Renal cortex interstitium (tissue), 15 donors: ENCODE measurements at places on chromosomes 12 and 14.

GRCh38 chr14:75340921-75341320, 62.3 kb downstream of the FOS start:
- DNase-seq: no peak

DNA sequence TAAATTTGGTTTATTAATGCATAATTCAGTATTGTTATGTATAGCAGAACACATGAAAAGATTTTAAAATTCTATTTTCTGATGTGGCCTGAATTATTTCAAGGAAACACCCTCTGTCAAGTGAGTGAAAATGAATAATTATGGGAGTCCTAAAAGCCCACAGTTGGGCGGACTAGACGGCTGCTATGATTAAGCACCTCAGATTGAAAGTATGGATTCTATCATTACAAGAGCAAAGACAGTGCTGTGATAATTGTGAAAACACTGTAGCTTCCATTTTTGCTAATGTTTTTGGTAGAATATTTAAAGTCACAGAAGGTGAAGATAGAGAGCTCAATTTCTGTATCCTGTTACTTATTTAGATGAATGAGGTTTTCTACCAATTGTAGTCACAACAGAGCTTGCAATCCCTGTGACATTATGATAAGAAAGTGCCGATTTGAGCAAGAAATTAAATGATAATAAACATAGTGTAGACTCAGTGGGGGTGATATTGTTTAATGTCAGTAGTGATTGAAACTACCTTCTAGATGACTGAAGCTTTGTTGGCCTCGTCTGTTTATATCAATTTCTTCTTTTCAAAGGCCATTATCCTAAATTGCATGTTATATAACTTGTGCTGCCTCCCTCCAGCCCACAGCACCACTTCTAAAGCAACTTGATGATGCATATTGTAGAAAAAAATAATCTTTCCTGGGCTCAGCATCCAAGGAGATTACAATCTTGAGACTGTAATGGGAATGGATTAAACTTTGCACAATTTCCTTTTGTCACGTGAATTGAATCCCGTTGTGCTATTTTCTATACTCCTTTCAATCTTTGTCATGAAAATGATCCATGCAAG, 359.8 kb downstream of the BTG1 start:
- DNase-seq: no peak

- DNase-seq: no peak
Observed at GRCh38 chr14:33811721-33812120, 139.2 kb downstream of the EGLN3 start.

GRCh38 chr12:69555461-69555860, 29.8 kb upstream of the CCT2 start:
- no peak for DNase-seq

GRCh38 chr12:11623382-11623781, 26.1 kb upstream of the ETV6 start:
- no peak for DNase-seq

GRCh38 chr12:124720681-124721500, 142.8 kb downstream of the SCARB1 start:
- DNase-seq: peak; percentile 42

DNA sequence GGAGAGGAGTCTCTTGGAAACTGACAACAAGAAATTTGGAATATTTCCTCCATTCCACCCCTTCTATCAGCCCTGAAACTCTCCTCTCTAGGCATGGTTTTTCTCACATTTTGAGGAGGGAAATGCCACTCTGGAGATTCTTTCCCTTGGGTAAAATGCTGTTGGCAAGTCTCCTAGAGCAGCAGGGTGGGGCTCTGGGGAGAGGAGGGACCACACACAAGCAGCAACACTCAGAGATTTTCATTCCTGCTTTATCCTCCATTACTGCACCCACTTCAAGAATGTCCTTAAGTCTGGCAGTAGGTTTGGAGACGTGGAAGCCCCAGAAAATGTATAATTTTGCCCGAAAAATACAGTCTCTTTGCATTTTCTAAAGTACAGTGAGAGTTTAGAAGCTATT, 130.8 kb upstream of the FLRT2 start:
- no peak for DNase-seq

GRCh38 chr14:63283884-63284248, 34.9 kb downstream of the GPHB5 start:
- DNase-seq: no peak

GRCh38 chr12:123966596-123966995, 6.0 kb downstream of the CCDC92 start:
- no peak for DNase-seq

DNA sequence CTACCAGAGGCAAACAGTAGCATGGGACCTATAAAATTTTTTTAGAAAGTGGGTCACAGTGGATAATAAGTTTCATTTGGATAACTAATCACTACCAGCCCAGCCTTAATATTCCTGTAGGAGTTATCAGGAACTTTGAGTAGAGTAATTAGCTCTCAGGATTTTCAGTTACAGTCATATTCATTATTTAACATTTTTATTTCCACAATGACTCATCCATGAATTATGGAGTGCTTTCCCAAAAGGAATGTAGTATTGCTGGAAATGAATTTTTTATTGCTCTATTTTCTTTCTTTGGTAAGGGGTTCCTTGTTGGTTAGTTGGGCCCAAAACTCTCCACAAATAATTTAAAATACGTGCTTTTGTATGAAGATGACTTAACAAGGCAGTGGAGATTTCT, 53.7 kb downstream of the ERC1 start:
- DNase-seq: no peak

- DNase-seq: no peak
Observed at GRCh38 chr12:124681779-124682391, 114.5 kb upstream of the NCOR2 start.

DNA sequence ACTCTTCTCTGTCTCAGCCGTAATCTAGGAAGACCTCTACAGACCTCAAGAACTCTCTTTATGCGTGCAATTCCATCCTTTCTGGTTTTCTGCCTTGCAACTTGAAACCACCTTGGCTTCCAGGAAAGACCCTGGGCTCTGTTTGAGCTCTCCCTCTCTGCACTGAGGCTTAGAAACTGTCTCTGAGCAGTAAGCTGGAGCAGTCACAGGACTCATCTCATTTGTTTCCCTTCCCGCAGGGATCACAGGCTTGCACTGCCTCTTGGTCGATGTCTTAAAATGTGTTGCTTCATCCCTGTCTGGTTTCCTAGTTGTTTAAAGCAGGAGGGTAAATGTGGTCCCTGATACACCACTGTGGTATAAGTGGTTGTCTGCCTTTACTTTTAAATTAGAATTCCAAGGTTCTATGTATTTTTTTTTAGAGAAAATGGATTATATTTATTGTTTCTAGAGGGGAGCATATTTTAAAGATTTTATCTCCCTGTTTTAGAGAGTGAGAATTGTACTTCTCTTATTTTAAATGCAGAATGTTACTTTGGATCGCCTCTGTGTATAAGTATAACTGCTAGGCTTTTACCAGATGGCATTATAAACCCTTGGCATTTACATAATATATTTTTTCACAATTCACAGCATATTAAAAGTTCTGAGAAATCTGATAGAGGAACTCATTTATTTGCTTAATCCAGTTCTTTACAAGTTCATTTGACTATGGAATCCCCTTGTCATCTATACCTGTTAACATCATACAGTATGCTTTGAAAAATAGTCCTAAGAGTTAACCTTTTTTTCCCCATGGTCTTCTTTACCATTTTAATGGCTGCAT, 26.4 kb downstream of the EID3 start:
- no peak for DNase-seq

GRCh38 chr14:105927096-105928060, 401.0 kb downstream of the TMEM121 start:
- DNase-seq: no peak

DNA sequence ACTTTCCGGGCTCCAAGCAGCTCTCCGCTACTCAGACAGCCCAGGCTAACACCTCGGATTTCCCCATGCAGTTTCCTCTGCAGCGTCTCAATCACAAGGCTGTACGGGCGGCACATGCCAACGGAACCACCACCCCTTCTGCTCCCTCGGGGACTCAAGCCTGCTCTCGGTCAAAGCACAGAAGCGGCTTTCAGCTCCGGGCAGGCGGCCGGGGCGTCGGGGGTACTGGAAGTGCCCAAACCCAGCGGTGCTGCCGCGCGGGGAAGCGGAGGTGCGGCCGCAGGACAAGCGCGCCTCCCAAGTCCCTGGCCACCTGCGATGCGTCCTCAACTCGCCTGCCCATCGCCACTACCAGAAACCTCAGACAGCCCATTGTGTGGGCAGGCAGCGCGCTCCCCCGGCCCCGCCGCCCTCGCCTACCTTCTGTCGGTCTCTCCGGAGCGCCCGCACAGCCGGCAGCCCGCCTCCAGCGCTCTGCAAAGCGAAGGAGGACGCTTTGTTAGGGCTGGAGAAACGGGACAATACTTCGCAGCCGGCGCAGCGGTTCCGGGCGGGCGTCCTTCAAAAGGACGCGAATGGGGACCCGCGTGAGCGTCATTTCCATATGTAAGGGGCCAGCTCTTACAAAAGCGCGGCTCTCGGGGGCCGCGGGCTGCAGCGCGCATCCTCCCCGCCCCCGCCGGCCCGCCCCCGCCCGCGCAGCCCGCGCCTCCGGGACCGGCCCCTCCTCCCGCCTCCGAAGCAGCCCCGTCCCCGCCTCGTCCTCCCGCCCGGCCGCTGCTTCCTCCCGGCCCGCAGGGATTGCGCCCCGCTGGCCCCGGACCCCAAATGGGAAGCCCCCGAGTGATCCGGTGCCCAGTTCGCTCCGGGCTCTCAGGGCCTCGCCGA, 674 bp downstream of the NIN start:
- DNase-seq: peak; percentile 36

DNA sequence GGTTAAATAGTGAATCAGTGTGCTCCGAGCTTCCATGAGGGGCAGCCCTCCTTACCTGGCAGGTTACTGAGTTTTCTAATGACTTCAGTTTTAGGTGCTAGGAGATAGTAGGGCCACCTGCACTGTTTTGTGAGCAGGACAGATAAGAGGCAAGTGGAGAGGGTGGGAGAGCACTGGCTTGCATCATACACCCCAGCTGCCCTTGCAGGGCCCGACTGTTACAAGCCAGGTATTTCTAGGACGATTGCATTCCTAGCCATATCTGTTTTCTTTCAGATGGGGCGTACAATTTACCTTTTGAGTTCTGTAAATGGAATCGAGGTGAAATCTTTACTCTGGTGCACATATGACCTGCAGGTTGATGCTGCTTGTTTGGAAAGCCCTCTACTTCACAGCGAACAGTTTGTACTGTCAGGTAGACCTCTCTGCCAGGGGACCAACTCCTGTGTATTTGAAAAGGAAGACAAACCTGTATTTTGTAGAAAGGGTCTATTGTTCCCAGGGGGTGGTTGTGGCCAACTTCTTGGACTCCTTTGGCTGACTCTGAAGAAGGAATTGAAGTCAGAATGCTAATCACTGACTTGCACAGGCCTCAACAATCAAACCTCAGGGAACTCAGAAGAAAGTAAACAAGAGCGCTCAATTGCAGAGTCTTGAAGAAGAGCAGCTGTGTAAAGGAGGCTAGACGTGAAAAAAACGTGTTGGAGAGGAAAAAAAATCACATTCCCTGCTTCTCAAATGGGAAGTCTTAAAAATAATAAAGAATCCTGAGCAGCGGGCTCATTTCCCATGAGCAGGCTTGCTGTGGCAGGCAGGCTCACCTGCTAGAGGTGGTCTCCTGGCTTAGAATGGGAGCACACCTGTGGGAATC, 57.3 kb downstream of the ETV6 start:
- no peak for DNase-seq

- no peak for DNase-seq
Observed at GRCh38 chr12:94507455-94507854, 47.8 kb upstream of the CEP83 start.

DNA sequence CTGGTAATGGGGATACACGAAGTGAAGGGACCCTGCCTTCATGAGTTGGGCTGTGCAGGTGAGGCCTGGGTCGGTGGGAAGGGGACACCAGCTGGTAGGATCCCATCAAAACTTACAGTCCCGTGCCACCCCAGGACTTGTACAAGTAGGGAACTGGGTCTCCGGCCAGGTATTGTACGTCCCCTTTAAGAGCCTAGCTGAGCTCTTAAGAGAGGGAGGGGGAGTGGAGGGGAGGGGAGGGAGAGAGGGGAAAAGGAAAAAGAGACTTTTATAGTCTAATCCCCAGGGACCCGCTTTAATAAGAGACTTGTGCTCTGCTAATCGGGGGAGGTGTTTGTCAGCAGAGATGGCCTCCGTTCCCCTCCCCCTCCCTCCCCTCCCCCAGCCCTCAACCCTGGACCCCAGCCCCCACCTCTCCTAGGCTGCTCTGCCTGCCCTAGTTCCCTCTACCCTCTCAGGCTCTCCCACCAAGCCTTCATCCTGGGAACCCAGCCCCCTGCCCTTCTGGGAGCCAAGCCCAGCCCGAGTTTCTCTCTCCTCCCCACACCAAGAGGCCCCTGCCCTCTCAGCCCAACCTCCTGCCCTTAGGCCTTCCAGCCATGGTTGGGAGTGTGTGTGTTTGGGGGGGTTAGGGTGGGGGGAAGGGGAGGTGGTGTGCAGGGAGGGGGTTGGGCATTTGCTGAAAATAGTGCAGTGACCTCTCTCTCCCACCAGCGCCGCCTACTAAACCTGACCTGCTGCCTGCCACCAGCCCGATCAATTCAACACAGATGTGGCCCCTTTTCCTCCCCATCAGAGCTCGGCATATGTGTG, 2.6 kb downstream of the GDF11 start:
- no peak for DNase-seq

DNA sequence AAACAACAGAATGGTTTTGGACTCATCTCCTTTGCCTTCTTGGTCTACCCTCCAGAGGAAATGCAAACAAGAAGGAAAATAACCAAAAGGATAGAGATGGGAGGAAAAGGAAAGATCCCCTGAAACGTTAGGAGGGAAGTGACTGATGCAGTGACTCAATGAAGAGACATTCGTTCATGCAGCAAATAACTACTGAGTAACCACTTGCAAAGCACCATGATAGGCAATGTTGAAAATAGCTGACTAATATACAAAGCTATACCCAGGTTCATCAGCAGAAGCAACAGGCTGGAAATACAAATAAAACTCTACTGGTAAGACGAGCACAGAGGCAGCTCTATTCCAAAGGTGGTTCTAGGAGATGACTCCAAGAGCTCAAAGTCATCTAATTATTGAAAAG, 41.8 kb downstream of the R3HDM2 start:
- no peak for DNase-seq

DNA sequence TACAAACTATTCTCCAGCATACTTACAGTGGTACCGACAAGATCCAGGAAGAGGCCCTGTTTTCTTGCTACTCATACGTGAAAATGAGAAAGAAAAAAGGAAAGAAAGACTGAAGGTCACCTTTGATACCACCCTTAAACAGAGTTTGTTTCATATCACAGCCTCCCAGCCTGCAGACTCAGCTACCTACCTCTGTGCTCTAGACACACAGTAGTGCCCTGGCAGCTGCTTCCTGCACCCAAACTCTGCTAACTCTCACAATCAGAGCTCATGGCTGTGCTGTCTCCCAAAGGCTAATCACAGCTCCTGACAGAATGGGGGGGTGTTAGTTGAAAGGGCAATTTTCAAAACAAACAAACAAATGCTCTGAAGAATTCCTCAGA, 95.2 kb upstream of the OR4E1 start:
- no peak for DNase-seq
